ENCODE measurements at places on chromosomes 1 and 21.

- no peak for DNase-seq
Observed at GRCh38 chr1:150271291-150271959, 1.2 kb upstream of the C1orf54 start.

DNA sequence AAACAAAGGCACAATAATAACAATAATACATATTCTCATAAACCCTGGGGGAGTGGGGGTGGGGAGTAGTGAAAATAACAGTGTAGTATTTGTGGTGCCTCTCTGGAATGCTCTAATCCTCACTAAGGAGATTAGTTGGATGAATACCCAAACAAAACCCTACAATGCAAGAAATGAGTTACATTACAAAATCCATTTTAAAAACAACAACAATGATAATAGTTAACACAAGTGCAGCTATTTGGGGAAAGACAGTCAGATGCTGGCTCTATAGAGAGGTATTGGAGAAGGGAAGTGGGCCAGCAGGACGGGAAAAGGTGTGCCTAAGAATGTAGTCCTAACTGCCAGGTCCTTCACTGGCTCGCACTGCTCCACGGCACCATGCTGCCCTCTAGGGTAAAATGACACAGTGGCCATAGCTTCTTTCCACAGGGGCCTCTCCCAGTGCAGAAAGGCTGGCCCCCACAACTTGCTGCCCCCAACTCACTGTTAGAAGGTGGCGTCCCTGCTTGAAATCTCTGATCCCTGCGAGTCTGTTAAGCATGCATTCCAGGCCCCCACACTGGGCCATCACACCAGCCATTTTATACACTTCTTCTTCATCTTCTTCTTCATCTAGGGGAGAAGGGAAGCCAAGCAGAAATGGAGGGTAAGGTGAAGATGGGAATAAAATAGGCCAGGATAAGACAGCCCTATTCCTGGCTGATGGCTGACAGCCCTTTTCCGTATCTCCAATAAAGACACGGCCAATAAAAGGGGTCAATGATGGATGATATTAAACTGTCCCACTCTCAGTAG is 113.8 kb downstream of the UBR4 start:
- no peak for DNase-seq

DNA sequence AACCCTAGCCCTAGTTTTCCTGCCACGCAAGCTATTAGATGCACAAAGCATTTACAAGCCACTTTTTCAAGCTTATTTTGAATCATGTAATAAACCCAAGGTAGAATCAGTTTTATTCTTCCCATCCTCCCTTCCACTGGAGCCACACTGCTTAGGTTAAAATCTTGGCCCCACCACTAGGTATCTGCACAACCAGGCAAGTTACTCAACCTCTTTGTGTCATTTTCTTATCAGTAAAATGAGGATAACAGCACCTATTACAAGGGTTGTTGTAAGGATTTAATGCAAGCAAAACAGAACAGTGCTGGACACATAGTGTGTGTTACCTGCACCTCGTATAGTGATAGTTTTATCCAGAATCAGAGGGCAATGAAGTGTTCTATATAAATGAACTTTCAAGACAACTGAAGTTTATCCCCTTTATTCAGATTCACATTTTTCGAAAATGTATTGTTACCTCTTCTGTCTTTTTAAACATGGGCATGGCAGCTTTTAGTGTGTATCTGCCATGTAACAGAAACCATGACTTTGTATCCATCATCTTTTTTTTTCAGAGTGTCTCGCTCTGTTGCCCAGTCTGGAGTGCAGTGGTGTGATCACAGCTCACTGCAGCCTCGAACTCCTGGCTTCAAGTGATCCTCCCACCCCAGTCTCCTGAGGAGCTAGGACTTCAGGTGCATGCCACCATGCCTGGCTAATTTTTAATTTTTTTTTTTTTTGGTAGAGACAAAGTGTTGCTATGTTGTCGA is 17.2 kb upstream of the TTC39A start:
- DNase-seq = no peak

DNA sequence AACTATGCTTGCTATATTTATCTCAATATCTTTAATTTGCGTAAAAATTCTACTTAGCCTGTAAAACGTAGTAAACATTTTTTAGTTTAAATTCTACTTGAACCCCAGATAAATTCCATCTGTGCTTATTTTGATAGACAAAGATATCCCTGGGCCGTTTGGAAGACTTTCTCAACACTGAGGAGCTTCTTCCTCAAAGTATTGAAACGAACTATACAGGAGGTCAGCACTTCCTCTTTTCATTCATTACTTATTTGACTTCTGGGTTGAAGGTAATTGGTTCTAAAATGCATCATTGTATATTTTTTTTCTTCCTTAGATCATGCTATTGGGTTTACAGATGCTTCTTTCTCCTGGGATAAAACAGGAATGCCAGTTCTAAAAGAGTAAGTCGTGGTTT is 74.7 kb downstream of the HSPA13 start:
- DNase-seq = no peak

DNA sequence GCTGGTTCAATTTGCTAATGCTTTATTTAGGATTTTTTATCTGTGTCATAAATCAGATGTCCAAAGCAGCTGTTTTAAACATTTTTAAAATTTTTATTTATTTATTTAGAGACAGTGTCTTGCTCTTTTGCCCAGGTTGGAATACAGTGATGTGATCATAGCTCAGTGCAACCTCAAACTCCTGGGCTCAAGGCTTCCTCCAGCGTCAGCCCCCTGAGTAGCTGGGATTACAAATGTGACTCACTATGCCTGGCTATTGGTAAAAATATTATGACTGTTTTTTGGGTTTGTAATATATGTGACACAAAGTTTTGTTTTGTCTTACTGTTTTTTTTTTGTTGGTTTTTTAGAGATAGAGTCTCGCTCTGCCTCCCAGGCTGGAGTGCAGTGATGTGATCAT is 11.8 kb downstream of the ZBED6 start:
- no peak for DNase-seq

- no peak for DNase-seq
Observed at GRCh38 chr1:67148516-67149178, 13.9 kb upstream of the C1orf141 start.

DNA sequence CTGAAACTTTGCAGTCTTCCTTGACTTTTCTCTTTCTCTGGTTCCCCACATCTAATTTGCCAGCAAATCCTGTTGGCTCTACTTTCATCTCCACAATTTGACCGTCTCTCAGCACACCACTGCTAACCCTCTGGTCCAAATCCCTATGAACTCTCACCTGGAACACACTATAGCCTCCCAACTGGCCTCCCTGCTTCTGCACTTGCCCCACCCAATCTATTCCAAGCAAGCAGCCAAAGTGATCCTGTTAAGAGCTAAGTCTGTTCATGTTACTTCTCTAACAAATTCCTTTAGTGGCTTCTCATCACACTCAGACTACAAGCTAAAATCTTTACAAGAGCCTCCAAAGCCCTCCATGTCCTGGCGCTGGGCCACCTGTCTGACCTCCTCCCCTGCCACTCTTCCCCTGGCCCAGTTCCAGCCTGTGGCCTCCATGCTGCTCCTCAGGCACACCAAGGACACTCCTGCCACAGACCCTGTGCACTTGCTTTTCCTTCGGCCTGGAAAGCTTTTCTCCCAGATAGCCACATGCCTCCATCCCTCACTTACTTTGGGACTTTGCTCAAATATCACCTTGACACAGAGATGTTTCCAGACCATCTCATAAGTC is 104.1 kb downstream of the DTL start:
- DNase-seq = no peak

DNA sequence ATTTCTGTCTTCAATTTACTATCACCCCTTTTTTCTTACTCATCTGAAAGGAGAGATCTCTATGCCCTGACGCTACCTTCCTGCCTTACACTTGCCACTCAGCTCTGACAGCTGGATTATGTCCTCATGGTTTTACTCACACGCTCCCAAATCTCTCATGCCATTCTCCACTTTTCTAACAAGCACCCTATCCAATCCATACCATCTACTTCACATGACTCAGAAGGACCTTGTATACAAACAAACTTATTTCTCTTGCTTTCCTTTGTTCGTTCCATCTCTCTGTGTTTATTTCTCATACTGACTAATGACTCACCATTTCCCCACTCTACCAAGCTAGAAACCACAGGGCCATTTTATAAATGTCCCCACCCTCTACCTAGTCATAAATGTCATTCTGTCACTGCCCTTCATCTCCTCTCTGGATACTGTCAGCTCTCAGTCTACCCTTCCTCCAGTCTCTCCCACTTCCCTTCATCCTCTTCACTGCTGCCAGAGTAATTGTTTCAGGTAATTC is 87.3 kb downstream of the USP24 start:
- DNase-seq = peak; percentile 8

DNA sequence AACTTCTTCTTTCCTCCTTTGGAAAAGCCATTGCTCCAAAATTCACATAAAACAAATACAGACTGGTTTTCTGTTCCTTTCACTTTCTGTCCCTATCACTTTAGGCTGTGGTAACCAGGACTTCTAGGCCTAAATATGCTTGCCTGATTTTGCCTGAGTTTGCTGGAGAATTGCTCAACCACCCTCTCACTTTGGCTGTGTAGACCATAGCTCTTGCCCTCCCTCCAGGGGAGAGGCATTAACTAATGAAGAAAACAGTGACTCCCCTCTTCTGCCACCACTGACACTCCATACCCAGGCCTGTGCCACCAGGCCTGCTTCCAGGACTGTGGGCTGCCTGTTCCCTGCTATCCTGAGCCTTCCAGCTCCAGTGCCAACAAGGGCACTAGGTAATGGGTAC is 163.5 kb downstream of the TOMM20 start:
- no peak for DNase-seq

- no peak for DNase-seq
Observed at GRCh38 chr1:18386591-18386990, 94.1 kb upstream of the KLHDC7A start.

DNA sequence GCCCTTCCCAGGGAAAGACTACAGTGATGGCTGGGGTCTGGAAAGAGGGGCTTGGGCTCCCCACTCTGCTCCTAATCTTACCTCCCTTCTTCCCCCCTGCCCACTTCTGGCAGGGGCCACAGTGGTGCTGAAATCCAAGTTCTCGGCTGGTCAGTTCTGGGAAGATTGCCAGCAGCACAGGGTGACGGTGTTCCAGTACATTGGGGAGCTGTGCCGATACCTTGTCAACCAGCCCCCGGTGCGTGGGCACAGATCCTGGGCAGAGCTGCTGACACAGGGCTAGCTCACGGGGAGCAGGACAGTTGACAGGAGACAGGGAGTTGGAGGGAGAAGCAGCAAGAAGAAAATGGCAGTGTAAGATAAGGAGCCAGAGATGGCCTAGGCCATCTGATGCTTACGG is 2.4 kb downstream of the SLC27A3 start:
- no peak for DNase-seq

GRCh38 chr1:40078512-40079333 is 18.3 kb downstream of the PPT1 start:
- DNase-seq = peak; percentile 53

DNA sequence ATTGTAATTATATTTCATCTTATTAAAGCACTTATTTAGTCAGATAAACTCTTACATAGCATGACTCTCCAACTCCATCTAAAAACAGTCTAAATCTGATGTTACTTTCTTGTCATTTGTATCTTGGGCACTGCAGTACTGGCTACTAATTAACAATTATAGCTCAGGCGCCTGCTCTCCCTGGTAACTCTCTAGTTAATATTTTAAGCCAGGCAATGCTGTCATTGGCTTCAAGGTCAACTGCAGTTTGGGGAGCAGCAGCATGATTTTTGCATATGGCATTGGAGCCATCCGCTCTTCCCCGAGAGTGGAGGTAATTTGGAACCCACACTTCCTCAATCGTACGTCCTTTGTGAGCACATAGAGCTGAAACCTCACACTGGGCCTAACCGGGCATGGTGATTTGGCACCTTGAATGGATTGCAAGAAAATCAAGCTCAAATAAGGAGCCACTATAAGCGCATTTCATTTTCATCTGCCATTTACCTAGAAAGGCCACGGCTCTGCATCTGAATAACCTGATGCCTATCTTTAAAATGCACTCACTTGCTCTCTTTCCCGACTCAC is 187.7 kb downstream of the KAZN start:
- DNase-seq = no peak

DNA sequence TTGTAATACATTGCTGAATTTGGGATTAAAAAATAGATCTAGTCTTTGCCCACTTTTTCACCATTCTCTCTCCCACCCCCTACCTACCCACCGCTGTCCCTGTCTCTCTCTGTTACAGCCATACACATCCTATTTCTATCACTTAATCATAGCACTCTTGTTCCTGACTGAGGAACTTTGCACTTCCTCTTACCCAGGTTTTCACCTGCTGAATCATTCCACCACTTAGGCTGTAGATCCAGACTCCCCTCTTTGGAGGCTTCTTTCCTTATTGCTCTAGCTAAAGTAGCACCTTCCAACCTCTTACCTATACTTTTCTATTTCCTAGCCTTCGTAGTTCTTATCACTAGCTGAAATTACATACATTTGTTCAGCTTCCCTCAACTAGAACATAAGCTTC is 59.6 kb downstream of the ATP6V1G3 start:
- DNase-seq = no peak

DNA sequence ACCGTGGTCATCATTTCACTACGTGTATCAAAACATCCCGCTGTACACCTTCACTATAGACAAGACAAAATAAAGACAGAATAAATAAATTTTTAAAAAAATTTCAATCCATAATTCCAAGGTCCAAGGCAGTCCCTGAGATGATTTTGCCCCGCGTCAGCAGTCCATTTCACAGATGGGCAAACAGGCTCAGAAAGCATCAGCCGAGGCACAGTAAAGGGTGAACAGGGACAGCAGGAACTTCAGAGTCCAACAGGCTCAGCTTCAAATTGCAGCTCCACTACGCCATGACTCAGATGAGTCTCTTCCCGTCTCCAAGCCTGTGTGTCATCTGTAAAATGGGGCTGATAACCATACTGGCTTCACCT is 15.0 kb downstream of the MATN1 start:
- no peak for DNase-seq

- DNase-seq = no peak
Observed at GRCh38 chr1:32352239-32352745, 10.0 kb downstream of the FAM229A start.

DNA sequence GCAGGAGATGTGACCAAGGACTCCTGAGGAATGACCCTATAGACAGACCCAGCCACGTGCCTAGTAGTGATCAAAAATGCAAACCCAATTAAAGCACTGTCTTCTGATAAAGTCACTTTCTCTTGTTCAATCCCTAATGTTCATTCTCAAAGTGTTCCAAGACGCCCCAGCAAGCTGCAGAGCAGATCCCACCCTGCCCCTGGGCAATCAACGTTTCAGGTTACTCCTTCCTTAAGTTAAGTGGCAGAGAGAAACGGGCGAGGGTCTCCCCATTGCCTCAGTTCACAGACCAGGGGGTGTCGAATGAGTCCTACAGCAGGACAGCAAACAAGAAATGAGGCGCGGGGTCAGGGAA is 699 bp upstream of the RGS2 start:
- peak; percentile 2 for DNase-seq

GRCh38 chr1:40362699-40363098 is 10.8 kb upstream of the SMAP2 start:
- no peak for DNase-seq

Data from stimulated activated CD4-positive, alpha-beta T cell treated with anti-CD3 and anti-CD28 coated beads, Interleukin-2, amount 100 ng/mL, for 48 hours (primary cell).